ENCODE measurements at places on chromosomes 3 and 15.

- DNase-seq = no peak
Measured at GRCh38 chr3:120983321-120983665, 75.3 kb downstream of the STXBP5L start.

GRCh38 chr3:143001034-143001368 is 369 bp upstream of the U2SURP start:
- DNase-seq = no peak

DNA sequence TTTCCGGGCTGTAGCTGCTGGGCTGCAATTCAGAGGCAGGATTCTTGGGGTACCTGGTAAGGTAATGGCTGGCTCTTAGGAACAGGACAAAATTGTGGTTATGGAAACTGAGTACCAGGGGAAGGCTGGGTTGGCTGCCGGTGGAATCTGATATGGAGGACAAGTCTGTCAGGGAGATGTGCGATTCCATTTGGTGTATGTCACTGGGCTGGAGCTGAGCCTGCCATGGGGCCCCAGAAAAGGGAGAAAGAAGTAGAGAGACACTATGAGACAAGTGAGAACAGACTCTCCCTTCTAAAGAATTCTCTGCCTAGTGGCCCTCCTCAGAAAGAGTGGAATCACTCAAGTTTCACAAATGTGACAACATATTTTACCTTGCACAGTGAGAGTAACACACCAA is 368.2 kb upstream of the ROPN1 start:
- no peak for DNase-seq

DNA sequence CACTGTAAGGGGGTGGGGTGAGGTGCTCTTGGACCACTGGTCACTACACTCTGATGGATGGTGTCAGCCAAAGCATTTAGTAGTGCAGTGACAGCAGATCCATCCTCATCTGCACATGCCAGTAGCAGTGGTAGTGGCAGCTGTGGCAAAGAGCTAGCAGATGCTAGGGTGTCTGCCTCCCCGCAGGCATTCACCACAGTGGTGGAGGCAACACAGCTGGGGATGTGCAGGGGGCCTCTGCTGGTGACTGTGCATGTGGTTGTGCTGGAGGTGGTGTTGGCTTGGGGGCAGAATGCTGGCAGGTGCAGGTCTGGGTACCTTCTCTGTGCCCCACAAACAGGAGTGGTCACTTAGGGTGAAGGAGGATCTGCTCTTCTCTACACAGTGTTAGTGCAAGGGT is 19.4 kb upstream of the DCUN1D1 start:
- no peak for DNase-seq

DNA sequence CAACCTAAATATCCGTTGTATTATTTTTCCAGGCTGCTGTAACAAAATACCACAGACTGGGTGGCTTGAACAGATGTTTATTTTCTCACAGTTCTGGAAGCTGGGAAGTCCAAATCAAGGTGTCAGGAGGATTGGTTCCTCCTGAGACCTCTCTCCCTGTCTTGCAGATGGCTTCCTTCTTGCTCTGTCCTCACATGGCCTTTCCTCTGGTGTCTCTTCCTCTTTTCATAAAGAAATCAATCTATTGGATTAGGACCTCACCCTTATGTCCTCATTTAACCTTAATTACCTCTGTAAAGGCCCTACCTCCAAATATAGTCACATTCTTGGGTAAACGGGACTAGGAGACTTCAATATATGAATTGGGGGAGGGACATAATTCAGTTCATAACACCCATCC is 89.2 kb upstream of the PLCL2 start:
- DNase-seq = no peak

- no peak for DNase-seq
Measured at GRCh38 chr3:175430983-175431773, 572.0 kb downstream of the NAALADL2 start.

DNA sequence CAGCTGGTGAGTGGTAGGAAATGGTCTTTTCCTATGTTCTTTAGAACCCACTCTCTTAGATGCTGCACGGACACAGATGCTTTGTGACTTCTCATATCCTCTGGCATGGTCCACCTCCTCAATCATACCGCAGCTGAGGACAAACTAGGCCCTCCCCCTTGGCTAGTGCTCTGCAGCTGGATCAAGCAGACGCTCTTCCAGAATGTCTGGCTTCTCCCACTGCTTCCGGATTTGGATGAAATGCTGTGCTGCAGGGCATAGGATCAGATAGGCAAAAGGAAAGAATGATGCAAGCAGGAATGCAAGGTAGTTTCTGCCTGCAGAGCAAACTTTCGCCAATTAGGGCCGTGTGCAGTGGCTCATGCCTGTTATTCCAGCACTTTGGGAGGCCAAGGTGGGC is 75.7 kb upstream of the SLC4A7 start:
- no peak for DNase-seq

DNA sequence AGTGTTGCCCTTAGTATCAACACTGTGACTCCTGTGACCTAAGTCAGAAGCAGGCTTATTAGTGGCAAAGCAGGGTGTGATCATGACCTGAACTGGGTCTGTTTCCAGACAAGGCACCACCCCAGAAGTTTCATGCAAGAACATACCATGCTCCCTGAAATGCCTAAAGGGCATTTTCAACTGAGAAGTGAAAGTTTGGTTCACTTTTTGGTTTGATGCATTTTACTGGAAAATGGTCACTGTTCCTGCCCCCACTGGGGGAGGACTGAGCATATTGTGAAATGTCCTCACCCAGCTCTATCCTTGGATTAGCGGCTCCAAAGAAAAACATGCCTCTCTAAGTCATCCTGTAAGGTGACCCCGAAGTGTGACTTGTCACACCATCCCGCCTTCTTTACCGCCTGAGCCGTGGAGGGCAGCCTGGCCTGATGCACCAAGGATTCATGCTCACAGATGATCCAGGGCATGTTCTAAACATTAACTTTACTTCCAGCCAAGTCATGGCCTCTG is 3.1 kb upstream of the FAM240A start:
- DNase-seq = no peak

DNA sequence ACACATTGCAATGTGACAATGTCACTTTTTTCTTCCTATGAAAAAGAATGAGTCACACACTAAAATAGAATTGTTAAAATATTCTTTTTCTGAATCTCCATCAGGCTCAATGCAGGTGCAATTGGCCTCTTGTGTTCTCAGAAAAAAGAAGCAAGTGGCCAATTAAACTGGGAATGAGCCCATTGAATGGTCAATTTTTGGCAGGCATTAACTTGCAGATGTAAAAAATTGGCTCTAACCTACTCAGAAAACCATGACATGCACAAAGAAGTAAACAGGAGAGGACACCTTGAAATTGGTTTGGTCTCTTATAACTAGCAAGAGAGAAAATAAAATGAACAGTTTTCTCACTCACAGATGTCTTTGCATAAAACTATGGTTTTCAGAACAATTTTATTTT is 820.8 kb downstream of the TBL1XR1 start:
- no peak for DNase-seq

Measured in bronchial epithelial cell (primary cell).